Foreskin fibroblast (primary cell): ENCODE measurements at places on chromosomes 5 and 9.
A peak's percentile ranks its signal among the peaks of the same experiment; 100 is the strongest.

GRCh38 chr5:165370794-165371193, 1865.4 kb downstream of the MAT2B start:
- peak; percentile 2 for DNase-seq

DNA sequence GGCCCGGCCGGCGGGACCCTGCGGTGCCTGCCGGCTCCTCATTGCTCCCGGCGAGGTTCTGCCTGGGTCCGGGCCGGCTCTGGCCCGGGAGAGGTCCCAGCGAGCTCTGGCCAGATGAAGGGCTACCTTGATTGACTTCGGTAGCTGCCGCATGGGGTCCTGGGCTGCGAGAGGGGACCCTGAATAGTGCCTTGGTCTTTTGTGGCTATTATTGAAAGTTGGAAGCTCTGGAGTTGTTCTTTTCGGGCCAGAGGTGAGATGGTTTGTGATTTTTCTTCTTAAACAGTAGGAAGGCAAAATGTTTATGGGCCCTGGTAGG, 635 bp downstream of the NAA35 start:
- no peak for DNase-seq

DNA sequence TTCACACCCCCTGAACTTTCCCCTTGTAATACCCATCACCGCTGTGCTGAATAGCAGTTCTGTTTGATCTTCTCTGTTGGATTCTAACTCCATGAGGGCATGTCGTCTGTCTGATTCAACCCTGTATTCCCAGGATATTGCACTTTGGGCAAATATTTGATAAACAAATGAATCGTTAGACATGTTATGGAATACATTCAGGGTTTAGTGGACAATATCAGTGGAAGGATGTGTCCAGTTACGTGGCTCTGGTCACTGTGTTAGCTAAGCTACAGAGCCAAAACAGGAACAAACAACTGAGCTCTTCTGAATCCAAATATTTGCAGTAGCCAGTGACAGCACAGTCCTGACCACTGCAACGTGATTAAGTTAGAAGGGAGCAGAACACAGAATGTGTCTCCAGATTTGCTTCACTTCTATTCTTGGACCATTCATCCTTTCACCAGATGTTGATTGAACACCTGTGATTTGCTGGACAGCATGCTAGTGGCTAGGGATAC, 13.2 kb downstream of the ANGPTL2 start:
- DNase-seq = no peak

DNA sequence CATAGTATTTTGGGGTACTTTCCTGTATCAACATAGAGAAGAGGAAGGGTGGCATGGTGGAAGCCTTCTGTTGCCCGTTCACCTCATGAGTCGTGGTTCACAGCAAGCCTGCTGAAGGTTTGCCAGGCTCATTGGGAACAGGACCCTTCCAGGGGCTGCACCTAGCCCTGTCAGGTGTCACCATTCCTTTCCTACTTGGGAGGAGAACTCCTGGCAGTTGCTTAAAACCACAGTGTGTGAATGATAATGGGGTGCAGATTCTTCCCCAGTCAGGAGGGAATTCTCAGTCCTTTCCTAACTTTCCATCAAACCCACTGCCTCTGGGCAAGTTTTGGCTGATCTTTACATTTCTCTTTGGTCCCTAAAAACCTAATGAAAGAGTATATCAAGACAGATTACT, 99.4 kb upstream of the CTNND2 start:
- no peak for DNase-seq

DNA sequence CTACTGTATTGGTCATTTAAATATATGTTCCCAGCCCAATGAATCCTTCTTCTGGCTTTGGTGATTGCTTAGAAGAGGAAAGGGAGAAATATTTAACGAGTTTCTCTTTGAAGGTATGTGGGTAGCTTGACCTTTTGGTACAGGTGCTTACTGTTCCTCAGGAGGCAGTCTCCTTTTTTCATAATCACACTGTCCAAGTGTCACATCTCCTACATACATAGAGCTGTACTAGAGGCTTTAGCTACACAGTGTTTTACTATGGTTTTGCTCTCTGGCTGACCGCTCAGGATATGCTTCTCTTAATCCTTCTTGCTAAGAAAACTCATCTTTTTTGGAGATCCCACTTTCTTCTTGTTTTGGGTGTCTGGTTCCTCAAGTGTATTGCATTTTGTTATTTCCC, 6.9 kb downstream of the ERBIN start:
- no peak for DNase-seq

DNA sequence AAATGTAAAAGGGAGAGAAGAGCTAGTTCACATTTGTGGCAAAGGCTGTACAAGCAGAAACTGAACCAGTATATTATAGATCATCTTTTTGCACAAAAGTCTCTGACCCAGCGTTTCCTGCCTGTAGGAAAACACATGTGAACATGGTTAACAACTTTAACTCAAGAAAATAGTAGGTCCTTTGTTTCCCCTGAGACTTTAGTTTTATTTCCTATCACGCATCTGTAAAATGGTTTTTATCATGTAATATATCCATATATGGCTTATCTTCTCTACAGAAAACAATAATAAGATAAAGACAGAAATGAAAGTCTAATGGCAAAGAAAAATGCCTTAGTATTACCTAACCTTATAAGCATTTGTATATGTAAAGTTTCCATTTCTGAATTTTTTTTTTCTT, 2.7 kb downstream of the KIF3A start:
- DNase-seq = no peak

DNA sequence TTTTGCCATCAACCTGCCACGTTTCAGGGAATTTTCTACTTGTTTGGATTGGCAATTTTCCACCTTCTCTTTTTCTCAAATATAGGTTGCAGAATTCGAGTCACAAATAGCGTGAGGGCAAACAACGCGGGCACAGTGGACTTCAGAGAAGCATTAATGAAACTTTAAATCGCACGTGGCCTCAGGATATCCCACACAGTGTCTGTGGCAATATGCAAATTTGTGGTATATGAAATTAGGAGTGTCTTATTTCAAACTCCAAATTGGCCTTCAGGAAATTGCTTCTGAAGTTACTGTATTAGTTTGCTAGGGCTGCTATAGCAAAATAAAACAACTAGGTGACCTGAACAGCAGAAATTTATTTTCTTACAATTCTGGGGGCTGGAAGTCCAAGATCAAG, 91.2 kb downstream of the MTRR start:
- no peak for DNase-seq

GRCh38 chr9:132547052-132547431, 35.4 kb upstream of the BARHL1 start:
- no peak for DNase-seq

DNA sequence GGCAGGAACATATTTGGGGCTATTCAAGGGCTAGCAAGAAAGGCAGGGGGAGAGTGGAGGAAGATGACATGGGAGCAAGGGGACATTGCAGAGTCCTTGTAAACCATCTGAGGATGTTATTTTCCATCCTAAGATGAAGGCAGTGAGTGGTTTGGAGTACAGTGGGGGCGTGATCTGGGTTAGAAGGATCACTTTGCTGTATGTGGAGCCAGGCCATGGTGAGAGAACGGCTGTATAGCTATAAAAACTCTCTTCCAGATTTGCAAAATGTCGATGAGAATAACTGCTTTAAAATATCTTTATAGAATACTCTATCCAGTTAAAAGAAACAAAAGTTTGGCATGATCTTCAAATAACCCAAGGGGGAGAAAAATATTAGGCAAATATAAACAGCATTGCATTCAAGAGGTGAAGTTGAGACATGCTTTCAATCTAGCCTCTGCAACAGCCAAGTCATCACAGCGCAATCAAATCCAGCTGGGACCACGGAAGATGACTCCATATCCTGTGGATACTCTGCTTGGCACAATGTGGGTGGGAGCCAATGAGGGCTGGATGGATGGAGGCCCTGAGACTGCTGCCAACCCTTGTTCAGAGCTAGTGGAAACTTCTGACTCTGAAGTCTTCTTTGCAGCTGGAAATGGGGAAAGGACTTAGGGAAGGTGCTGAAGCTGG, 111.5 kb upstream of the BASP1 start:
- DNase-seq = peak; percentile 94

DNA sequence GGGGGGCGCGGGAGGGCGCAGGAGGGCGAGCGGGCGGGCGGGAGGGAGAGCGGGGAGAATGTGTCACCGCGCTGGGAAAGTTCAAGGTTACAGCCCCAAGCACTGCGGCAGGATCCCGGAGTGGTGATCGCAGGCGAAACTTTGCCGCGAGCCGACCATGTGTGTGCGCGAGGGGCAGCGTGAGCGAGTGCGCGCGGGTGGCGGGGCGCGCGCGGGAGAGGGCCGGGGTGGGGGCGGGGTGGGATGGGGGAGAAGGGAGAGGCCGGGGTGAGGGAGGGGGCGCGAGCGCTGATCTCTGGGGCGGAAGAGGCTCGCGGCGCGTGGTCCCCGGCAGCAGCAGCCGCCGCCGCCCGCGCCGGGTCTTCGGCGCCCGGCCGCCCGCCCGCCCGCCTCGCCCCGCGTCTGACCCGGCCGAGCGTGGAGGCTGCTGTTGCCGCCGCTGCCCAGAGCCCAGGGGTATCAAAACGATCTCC, at the start of gene NFIB:
Gene NFIB, minus strand, starts transcription at position 191 of the 473 bp plus-strand sequence. CDS start 630 bp downstream, outside the sequence.
- DNase-seq = peak; percentile 80

GRCh38 chr5:148491015-148491792, 107.4 kb downstream of the FBXO38 start:
- no peak for DNase-seq

- no peak for DNase-seq
These were observed 158.5 kb upstream of the NFIL3 start for GRCh38 chr9:91582181-91582580.

GRCh38 chr9:124132671-124133147, 121.1 kb downstream of the LHX2 start:
- DNase-seq = peak; percentile 49

DNA sequence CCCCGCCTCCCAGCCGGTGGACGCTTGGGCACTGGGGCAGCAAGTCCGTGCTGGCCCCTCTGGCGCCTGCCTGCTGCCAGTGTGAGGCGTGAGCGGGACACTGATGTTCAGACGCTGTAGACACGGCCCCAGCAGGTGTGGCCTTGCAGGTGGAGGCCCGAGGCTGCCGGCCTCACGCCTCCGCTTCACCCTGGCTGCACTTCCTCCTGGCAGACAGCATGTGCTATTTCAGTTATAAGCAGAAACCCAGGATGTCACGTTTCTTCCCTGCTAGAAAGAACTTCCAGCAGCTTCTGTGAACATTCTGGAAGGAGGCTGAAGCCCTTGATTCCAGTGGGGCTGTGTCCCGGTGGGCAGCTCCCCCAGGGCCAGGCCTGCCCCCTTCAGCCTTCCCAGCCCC, 114.8 kb upstream of the FCN2 start:
- DNase-seq = no peak

DNA sequence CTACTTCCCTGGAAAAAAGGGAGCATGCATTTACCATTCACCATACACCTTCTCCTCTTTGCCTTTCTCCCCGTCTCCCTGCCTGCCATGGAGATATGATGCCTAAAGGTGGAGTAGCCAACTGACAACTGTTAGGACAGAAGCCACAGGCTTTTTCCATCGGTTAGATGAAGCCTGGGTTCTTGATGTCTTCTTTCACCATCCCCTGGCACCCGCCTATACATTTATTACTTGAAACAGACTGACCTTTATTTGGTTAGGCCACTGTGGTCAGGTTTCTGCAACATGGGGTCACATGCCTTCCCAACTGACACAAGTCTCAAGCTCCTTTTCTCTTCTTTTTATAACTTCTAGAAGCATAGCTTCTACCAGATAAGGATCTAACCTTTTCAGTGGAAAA, 7.1 kb downstream of the LCP2 start:
- no peak for DNase-seq

- no peak for DNase-seq
These were observed 621.6 kb downstream of the BNC2 start for GRCh38 chr9:16248822-16249221.

DNA sequence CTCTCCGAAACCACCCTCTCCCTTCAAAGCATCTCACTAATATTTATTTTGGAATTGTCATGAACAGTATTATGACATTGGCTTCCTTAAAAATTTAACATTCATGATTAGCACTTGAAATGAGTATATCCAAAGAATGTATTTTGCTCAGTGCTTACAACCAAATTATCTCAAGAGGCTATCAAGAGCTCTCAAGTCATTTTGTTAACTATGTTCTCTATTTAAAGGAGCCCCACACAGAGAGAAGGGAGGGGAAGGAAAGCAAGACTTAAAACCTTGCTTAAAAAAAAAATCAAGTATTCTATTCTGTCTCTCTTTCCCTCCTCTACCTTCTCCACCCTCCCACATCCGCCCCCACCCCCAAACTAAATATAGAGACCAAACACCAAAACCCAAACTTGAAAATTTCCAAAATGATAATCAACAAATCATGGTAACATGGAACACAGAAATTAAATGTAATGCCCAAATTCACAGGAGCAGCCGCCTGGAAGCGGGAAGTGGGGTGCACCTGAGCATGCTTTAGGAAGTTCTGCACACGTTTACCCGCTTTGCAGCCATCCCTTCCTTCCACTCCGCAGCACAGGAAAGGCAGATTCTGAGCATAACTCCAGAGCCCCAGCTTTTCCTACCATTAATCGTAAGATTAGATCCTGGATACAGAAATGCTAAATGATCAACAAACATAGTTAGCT, 66.9 kb downstream of the EBF1 start:
- DNase-seq = no peak

DNA sequence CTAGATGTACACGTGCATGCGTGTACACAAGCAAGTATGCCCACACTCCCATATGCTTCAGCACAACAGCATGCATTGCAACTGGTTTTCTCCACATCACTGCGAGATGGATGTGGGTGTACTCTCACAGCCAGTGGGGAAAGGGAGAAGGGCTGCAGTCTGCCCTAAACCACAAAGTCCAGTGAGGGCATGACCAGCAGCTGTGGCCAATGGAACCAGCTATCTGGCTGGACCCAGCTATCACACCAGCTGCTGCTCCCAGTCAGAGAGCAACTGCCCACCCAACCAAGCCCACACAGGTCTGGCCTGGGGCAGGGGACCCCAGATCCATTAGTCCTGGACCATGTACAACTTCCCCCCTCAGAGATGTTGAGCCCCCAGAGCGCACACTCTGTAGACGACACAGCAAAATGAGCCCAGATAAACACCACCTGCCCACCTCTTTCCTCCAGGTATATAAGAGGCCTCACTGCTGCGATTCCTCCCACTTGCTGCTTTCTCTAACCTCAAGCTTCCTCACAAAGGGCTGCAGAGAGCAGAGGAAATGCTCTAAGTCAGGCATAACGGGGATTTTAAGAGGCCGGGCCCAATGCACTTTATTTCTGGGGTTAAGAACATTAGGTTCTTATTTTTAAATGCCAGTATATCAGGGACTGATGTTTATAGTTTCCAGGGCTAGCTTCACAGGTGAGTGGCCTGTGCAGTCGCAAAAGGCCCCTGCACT, 39.0 kb downstream of the SHB start:
- DNase-seq = no peak

- peak; percentile 77 for DNase-seq
These were observed at the start of gene CFAP77 for GRCh38 chr9:132409828-132410528. TSS of gene CFAP77 (plus strand) at chr9:132410211. CDS start at chr9:132410272, 61 bp downstream.

GRCh38 chr5:89211836-89212235, 328.9 kb upstream of the MEF2C start:
- DNase-seq = peak; percentile 87

DNA sequence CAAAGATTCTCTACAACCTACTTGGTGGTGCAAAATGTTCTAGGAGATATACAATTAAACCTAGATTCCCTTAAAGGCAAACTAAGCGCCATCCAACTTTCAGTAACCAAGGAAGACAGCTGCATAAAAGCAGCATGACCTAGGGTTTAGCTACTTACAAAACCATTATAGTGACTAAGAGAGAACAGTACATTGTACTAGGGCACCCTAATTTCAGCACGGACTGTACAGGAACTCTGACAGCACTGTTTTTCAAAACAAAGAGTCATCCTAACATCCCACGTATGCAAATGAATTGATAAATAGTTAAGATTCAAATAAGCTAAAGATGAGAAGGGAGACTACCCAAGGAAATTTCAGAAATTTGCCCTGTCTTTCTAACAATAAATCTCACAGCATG, 30.0 kb downstream of the STRBP start:
- DNase-seq = no peak
